ENCODE measurements at places on chromosomes 11 and 22.
A peak's percentile ranks its signal among the peaks of the same experiment; 100 is the strongest.

GRCh38 chr11:80929031-80929805, 1488.4 kb upstream of the TENM4 start:
- no peak for DNase-seq

GRCh38 chr11:45412521-45412920, 126.4 kb upstream of the SYT13 start:
- DNase-seq: no peak

DNA sequence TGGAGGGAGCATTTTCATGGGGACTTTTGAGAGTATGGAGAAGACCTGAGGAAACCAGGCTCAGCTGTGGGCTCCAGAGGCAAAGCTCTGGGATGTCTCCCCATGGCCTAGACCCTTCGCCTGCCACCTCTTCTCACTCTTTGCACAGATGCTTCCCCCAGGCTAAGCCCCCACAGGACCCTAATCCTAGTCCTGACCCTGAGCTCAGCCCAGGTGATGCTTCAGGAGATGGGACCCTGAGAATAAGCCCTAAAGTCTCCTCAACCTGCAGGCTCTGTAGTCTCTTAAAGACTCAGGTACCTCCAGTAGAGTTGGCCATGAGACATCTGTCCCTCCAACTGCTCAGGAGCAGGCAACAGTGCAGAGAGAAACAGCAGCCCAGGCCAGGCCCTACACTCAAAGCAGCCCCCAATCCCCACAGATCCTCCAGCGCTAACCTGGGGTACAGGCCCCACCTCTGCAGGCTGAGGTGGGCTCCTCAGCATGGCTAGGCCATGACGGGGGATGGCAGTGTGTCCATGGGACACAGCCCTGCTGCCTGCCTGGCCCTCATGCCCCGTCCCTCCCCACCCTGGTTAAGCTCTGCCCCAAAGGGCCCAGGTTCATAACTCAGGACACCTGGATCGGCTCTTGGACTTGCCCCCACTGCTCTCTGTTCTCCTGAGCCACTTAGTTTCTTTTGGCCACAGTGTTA, 39.4 kb downstream of the GGTLC2 start:
- no peak for DNase-seq

DNA sequence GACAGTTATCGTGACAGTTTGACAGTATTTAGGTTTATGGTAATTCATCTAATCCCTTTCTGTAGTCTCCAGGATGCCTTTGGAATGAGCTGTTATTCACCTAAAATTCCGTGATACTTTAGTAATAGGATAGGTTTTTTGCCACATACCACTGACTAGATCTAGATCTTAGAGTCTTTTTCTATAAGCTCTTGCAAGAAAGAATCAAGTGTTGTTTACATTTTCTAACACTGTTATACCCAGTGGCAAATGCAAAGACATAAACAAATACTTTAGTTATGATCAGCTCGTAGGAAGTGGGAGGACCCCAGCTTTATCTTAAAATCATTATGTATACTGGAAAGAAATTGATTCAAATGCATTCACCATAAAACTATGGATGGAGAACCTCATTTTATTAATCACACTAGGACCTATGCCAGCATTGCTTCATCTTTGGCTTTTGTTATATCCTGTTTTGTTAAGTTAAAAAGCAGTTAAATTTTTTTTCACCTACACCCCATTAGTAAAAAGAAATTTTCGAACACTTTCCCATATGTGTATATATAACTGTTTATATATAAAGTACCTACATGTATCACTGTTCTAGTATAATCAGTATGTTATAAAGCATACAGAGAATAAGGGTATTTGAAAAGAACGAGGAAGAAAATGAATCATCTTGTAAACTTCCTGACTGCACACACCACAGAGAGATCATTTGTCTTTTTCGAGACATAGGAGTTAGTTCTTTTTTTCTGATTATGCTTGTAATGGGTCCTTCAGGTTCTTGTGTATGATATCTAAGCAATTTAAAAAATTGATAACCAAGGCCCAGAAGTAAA, 60.9 kb downstream of the PDHX start:
- DNase-seq: peak; percentile 48

GRCh38 chr11:65183201-65183891, 1.6 kb downstream of the CAPN1 start:
- DNase-seq: peak; percentile 15

DNA sequence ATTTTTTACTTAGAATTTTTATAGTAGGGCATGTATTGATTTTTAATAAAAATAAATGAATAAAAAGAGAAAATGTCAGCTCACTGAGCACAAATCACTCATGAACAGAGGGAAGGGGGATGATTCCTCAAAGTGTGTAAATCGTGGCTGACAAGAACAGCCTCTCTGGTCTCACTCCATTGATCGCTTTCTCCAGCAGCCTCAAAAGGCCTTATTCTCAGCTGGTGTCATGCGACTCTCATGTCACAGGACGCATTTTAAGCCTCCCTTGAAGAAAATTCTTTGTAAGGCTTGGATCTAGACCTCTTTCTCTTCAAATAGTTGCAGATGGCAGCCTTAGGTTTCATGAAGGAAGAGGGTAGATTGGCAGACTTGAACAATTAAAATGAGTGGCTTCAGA, 33.9 kb upstream of the SLC5A12 start:
- no peak for DNase-seq

DNA sequence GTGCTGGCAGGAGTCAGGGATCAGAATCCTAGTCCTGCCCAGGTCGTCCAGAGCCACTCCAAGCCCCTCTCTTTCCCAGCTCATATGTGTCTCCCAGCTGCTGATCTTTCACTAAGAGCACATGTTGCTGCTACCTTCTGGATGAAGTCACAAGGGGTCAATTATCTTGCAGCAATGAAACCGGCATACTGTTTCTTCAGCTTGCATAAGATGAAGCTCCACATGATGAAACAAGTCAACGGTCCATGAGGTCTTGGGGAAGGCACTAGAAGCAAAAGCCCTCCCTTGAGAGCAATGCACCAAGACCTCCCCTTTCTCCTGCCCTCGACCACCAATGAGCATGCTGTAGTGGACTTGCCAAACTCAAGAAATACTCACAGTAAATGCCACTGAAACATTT, 148.9 kb downstream of the TENM4 start:
- no peak for DNase-seq

GRCh38 chr22:49994361-49995040, 18.1 kb downstream of the IL17REL start:
- DNase-seq: no peak

- DNase-seq: no peak
These were observed 41.7 kb downstream of the IRAG1 start for GRCh38 chr11:10651656-10652361.

DNA sequence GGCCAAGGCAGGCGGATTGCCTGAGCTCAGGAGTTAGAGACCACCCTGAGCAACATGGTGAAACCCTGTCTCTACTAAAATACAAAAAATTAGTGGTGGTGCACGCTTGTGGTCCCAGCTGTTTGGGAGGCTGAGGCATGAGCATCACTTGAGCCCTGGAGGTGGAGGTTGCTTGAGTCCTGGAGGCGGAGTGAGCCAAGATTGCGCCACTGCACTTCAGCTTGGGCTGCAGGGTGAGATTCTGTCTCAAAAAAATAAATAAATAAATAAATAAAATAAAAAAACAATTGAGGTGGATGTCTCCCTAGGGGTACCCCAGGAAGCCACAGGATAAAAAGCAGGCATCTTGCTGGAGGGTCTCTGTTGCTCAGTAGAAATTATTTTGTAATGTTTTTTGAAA, 14.1 kb downstream of the PTPRJ start:
- DNase-seq: no peak

- no peak for DNase-seq
These were observed 20.4 kb downstream of the MAFF start for GRCh38 chr22:38221908-38222796.

GRCh38 chr11:78414321-78415051, 3.1 kb downstream of the GAB2 start:
- no peak for DNase-seq

DNA sequence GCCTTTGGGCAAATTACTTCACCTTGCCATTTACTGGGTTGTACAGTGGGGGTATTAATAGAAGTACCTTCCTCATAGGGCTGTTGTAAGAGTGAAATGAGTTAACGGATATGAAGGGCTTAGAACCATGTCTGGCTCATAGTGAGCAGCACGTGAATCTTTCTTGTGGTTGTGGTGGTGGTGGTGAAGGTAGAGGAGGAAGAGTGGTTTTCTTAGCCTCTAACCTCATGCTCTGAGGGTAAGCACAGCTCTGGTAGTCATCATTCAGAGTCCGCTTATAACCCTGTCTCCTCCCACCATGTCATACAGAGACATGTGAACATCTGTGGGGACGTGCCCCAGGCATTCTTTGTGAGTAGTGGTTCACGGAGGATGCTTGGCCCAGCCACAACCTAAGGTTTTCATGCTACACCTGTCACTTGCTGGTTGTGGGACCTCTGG, 43.6 kb downstream of the TEAD1 start:
- no peak for DNase-seq

- DNase-seq: no peak
These were observed 82.3 kb upstream of the NARS2 start for GRCh38 chr11:78656984-78657383.

GRCh38 chr11:129751511-129751910, 64.1 kb upstream of the TMEM45B start:
- DNase-seq: no peak

DNA sequence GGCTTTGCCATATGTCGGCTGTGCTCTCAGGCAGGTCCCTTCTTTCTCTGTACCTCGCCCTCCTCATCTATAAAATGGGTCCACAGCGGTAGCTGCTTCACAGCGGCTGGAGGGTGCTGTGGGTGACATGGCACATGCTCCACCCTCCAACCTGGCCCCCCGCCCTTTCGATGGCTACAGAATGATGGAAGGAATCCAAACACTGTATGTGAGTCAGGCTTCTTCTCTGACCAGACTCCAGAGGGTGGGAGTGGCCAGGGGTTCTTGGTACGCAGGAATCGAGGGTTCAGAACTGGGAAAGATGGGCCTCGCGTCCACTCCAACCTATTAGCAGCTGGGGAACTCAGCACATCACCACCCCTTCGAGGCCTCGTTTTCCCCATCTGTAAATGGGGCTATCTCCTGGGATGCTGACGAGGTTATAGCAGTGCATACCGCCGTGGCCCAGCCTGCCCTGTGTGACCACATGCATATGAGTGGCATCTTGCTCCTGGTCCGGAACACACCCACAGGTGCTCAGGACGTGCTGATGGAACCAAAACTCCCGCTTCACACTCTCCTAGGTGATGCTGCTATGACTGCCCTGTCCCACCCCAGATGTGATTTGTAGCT, 26.4 kb downstream of the MN1 start:
- no peak for DNase-seq

DNA sequence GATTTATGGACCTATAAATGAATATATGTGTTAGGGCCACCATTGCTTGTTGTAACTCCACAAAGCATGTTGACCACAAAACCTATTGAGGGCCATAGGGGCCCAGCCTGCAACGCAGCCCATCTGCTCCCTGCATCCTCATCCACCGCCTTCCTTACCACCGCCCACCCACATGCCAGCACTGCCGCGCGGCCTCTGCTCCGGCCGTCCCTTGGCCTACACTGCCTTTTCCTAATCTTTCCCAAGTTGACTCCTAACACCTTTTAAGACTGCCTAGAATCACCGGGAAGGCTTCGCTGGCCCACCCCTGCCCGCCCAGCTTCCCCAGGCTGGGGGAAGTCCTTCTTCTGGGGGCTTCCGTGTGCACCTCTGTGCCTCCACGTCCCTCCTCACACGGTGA, 55.0 kb downstream of the SNX19 start:
- no peak for DNase-seq

Measured in right lung (tissue), 10 donors.